ENCODE measurements at places on chromosomes 3 and 15.

DNA sequence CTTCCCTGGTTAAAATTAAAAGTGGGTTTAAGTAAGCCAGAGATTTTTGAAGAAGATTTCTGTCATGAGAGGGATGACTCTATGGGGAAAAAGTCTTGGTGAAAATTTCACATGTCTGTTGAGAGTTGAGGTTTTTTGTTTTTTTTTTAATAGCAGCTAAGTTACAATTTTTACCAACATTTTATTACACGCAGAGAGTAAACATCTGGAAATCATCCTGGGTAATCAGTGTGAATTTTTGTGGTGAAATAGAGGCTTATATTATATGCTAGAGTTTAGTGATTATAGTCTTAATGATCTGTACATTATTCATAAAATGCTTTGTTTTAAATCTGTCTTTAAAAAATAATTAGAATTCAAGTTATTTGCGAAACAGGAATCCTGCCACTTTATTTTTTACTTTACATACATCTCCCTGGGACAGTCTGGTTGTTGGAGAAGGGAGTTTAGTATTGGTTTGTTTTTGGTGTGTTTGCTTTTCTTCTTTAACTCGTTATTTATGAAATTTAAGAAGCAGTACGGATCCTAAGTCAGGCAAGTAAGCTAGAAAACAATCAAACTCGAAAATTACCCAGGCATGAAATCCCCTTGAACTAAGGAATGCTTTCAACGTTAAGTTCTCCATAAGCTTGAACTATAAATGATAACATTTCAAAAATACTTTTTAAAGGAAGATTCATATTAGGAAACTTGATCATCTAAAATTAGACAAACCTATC lies 143.4 kb upstream of the TSC22D2 start:
- no peak for DNase-seq

DNA sequence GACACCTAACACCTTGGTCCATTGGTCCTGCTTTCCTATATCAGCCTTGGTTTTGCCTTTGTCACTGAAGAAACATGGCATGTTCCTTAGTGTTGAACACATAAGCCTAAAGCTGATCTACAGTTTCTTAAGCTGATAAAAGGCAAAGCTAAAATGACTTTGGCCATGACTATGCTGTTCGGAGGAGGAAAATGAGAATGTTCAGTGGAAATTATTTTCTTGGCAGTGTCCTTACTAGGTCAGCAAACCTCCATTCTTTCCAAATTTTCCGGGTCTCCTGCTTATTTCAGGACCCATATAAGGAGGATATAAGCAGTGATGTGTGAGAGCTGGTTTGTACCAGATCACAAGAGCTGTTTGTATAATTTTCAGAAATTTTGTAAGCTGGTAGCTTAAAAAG lies 832.9 kb upstream of the CFAP20DC start:
- DNase-seq = no peak

DNA sequence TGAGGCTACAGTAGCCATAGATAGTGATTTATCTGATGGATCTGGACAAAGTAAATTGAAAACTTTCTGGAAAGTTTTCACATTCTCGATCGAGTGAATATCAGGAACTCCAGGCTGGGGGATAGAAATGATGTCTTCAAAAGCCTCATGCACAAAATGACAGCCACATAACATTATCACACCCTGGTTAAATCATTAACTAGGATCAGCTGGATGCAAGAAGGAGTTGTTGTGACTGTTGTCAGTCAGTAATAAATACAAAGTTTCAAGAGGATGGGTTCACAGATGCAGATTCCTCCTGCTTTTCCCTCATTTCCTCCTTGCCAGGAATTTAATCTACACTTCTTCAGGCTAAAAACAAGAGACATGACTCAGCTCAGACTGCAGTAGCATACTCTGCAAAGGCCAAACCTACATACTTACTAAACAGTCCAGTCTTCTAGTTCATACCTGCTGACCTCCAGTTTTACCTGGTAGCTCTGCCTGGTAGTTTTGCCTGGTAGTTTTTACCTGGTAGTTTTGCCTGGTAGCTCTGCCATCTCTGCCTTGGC lies 40.9 kb downstream of the C2CD4A start:
- no peak for DNase-seq

DNA sequence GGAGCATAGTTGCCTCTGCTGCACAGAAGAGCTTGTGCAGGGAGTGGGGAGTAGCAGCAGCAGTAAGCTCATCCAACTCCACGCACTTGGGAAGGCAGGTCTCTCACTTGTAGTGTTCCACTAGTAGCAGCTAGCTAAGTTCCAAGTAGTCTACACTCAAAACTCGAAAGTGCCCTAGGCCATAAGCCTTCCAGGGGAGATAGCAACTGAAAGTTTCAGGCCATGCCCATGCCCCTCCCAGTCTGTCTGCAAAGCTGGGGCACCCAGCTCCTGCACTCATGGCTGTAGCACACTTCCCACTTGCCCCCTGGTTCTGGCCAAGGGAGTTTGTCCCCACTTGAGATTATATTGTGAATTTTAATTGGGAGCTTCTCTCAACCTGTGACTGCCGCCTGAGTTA lies 57.5 kb downstream of the MFSD1 start:
- no peak for DNase-seq

- DNase-seq = no peak
Measured at GRCh38 chr3:62416144-62416543, 42.8 kb upstream of the FEZF2 start.

DNA sequence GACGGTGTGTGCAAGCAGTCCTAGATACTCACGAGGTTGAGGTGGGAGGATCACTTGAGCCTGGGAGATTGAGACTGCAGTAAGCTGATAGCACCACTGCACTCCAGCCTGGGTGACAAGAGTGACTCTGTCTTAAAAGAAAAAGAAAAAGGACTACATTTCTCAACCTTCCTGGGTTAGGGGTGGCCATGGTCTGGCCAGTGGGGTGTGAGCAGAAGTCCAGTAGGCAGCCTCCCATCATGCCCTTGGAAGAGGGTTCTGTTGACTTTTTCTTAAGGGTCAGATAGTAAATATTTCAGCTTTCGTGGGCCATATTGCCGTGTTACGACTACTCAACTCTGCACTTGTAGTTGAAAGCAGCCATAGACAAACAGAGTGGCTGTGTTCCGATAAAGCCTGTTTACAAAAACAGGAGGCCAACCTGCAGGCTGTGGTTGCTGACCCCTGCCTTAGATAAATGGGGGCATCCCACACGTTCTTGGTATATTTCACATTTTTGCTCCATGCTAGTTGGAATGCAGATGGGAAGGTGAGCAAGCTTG lies 31.0 kb upstream of the PDE8A start:
- DNase-seq = no peak

DNA sequence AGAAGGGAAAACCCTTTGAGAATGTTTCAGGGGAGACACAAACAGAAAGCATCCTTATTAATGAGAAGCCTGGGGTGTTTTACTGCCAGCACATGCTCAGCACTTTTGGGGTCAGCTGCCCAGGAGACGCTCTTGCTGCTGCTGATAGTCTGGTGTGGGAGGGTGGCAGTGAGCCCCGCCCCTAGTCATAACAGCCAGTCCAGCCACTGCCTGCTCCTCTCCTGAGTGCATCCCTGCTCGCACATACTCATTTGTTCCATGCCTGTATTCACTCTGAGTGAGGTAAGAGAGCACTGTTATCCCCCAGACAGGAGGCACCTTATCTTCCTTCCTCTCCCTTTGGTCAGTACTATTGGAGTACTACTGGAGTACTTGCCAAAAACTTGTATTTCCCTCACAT lies 101.3 kb downstream of the ETFA start:
- DNase-seq = no peak

DNA sequence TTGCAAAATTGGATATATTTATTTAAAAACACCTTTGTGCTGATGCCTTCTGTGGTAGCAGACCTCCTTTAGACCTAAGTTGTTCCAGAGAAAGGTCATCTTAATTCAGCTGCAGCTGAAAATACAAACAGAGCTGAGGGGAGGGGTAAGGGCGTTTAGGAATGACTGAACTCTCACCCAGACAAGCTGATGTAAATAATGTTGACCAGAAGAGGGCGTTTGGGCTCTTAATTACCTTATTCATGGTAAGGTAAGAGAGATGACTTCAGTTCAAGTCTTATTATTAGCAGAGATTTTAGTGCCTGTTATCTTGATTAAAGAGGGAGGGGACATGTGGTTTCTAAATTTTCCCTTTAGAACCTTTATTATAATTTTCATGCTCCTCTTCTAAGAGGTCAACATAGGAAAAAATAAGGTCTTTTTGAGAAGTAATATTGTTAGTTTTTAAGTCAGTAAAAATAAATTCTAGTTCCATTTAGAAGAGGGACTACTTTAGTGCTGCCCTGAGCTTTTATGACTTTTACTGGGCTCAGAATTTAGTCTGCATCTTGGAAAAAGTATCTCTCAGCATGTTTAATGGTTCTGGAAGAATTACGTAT lies 46.3 kb downstream of the GPR171 start:
- DNase-seq = no peak

DNA sequence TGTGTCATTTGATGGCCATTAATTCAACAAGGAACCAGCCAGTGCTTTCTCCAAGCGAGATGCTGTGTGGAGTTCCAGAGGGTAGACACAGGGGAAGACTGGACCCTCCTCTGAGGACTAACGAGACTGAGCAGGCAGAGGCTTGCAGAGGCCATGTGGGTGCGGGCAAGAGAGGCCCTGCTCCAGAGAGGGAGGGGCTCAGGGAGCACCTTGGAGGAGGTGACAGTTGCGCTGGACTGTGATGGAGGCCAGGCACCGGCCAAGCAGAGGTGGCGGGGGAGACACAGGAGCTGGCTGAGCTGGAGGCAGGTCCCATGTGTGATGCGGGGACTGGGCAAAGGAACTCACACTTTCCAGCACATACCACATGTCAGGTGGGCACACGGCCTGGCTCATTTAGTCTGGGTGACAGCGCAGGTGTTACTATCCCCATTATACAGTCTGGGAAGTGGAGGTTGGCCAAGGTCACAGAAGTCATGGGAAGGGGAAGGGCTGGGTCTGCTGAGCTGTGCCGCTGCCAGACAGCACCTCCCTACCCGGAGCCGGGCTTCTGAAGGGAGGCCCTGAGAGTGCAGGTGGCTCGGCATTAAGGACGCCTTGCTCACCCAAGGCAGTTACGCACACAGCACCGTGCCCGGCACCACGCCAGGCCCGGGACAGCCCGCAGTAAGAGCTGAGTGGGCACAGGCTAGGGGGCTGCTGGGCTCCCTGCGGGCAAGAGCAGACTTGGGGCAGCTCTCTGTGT lies 3.7 kb downstream of the MELTF start:
- DNase-seq = no peak

DNA sequence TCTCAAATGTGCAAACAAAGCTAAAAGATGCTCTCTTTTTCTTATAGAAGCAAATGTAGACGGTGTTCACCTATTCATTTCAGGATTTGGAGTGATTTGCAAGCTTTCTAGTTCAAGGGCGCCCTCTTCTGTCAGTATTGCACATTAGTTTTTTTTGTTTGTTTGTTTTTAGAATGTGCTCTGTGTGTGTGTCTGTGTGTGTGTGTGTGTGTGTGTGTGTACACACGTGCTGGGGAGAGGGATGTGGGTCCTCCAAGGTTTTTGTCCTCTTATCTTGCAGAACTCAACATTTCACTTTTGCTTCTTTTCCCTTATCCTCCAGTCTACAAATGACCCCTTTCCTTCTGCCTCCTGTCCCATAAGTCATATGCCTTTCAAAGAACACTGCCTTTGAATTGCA lies 23.5 kb downstream of the DNAH1 start:
- DNase-seq = no peak

DNA sequence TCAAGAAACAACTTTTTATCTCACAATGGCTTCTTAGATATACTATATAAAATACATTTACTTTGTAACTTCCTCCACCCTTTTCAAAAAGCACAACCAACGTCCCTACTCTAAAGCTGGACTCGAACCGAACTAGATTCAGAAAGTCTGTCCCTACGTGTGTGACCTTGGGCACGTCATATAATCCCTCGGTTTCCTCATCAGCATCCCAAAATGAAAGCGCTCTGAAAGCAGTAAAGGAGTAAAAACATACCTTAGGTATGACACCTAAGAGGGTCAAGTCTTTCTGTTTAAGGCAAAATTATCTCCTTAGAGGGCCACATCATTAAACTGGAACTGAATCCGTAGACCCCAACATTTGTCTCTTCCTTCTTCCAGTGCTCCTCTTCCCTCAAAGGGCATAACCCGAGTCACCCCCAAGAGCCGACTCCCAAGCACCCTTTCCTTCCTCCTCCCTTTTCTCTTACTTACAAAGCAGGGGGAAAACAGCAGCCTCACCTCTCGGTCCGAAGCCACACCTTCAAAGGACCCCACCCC lies 663 bp downstream of the PDCD10 start:
- DNase-seq = no peak

GRCh38 chr3:173711619-173712018 lies 314.1 kb downstream of the NLGN1 start:
- no peak for DNase-seq

DNA sequence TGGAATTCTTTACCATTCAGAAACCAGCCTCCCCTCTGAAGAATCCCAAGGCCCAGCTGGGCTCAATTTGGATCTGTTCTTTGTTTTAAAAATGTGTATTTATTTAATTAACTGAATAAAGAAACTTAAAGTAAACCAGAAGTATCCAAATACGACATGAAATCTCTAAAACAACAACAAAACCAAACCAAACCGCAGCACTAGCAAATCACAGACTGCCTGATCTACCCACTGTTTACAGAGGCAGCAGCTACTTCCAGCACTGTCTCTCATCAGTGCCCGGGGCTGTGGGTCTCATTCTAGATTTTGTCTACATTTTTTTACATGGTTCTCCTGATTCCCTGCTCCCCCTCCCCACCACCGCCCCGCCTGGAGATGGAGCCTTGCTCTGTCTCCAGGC lies 2.3 kb downstream of the FLNB start:
- no peak for DNase-seq

DNA sequence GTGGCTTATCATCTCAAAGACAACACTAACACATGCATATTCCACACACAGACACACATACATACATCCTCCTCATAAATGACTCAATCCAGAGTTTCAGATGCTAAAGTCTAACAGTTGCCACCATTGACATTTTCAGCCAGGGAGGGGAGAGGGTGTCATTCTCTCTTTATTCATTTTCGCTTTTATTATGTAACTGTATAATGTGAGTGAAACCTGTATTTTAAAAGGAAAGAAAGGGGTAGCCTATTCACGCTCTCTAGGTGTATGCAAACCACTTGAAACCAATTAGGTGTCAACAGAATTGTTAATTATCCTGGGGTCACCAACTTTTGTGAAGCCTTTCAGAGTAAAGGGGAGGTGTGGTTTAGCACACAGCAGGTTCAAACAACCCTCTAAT lies 1282.9 kb downstream of the ROBO2 start:
- DNase-seq = no peak

DNA sequence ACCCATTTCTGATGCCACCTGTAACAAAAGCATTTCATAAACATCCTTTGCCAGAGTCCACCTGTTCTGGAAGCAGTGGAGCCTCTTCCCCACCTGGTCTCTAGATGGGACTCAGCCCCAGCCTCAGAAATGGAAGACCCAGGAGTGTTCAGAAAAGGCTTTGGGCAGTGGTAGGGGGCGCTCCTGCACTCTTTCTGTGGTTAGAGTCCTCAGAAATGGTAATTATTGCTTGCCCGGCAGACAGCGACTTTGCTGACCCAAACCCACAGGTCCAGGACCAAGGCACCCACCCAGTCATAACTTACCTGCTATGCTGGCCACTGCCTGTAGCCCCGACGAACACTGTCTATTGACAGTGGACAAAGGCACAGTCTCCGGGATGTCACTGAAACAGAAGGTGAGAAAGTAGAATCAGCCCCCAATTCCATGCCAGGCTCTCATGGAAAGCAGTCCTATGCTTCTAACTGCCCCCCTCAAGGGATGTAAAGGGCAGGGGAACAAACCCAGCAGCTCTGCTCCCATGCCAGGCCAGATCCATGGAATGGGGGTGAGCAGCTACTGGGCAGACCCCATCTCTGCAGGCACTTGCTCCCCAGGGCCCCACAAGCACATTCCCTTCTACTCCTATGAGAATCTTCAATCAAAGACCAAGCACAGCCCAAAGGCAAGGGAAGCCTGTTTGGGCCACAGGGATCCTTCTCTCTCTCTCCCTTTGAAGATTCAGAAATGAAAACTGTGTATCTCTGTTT lies 5.1 kb downstream of the ACAA1 start:
- no peak for DNase-seq
